NCI-H524 treated with DMSO at 0.1 percent for 48 hours (cell line): ENCODE measurements at places on chromosomes 16 and 17.

DNA sequence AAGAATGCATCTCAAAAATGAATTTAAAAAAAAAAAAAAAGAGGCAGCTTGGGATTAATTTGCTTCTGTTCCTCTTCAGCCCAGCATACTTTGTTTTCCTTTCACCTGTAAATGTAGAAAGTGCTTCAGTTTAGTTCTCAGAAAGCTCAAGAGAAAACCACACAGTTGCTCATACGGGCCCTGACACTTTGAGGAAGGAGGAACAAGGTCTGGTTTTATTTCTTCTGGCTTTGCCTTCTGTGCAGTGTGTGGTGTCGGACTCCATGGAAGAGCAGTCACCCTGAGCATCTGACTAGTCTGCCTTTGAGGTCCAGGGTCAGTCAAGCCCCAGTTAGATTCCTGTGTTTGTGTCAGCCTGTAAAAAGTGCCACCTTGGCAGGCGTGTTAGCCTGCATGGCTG lies 27.6 kb downstream of the NMT1 start:
- DNase-seq = no peak

GRCh38 chr17:14760212-14760611 lies 459.3 kb downstream of the HS3ST3B1 start:
- DNase-seq = no peak

GRCh38 chr17:1490643-1491442 lies 1.6 kb downstream of the MYO1C start:
- no peak for DNase-seq

GRCh38 chr17:9872852-9873251 lies 32.2 kb downstream of the RCVRN start:
- DNase-seq = no peak

- no peak for DNase-seq
Observed at GRCh38 chr17:62692721-62693431, 65.4 kb downstream of the MRC2 start.

DNA sequence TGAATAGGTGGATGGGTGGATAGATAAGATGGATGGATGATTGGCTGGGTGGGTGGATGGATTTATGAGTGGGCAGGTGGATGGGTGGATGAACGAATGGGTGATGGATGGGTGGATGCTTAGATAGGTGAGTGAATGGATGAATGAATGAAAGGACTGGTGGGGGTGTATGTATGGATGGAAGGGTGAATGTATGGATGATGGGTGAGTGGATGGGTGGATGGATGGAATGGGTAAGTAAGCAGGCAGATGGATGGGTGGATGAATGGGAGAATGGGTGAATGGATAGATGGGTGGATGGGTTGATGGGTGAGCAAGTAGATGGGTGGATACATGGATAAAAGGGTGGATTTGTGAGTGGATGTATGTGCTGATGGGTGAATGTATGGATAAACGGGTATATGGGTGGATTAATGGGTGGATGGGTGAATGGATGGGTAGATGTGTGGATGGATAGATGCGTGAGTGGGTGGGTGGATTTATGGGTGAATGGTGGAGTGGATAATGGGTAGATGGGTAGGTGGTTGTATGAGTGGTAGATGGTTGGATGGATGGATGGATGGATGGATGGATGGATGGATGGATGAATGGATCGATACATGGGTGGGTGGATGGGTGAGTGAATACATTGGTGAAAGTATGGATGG lies 682.6 kb downstream of the HS3ST4 start:
- DNase-seq = no peak

DNA sequence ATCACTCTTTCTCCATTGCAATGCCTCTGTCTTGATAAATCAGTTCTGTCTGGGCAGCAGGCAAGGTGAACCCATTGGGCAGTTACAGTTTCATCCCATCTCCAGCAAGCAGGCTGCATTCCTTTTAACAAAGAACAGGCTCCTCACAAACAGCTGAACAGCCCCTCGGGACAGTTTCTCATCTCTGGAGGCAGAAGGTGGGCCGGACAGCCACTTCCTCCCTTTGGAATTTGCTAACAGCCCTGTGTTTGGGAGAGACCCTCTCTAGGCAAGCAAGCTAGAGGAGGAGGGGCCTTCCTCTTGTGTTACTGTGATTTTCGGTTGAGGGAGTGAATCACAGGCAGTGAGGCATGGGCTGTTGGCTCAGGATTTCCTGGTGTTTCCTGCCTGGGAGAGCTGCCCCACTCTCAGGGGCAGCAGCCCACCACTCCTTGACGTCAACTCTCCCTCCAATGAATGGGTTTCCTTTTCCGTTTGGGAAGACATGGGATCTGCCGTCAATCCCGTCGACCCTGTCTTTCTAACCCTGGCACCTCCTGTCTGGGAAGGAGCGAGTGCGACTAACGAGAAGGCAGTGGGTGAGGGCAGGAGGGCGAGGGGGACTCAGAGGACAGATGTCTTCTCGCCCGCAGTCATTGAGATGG lies 3.7 kb upstream of the PGS1 start:
- DNase-seq = no peak

- no peak for DNase-seq
Observed at GRCh38 chr16:8572063-8572918, 18.0 kb downstream of the TMEM114 start.

- DNase-seq = no peak
Observed at GRCh38 chr16:57878586-57878985, 76.3 kb upstream of the KIFC3 start.

DNA sequence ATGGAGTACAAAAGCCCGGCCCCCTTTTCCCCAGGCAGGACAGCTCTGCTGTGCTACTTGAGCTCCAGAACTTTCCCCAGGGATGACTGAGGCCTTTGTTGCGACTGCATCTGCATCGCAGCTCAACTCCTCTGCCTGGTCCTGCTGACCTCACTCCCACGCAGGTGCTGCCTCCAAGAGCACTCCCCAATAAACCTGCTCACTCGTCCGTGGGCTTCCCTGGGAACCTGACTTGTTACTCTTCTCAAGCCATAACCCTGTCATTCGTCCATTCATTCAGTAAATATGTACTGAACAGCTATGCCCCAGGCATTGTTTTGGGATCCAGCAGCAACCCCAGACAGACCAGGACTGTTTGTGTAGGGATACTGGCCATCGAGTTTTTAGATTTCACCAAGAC lies 11.6 kb upstream of the RMI2 start:
- DNase-seq = no peak

DNA sequence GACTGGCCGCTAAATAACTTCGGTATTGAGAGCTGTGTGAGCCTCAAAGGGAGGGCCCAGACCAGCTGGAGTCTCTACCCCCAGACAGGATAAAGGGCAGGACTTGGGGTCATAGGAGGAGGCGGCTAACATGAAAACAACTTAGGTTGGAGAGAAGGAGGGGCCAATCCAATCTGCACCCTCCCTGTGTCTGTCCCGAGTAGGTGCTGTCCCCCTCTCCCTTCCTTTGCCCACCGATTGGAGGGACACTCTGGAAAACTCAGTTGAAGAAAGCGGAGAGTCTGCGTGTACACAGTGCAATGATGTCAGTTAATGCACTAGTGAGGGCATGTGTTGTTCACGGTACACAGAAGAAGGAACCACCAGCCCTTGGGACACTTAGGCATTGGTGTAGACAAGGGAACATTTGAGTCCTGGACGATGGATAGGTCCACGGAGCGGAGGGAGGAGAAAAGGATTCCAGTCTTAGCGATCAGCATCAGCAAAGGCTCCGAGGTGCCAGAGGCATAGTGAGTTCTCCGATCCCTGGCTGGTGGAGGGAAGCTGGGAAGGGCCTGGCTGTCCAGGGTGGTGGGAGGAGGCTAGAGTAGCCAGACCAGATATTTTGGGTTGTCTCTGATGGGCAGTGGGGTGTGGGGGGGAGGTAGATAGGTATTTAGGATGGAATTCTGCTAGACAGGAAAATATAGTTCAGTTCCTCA lies 761 bp downstream of the NOL3 start:
- no peak for DNase-seq

DNA sequence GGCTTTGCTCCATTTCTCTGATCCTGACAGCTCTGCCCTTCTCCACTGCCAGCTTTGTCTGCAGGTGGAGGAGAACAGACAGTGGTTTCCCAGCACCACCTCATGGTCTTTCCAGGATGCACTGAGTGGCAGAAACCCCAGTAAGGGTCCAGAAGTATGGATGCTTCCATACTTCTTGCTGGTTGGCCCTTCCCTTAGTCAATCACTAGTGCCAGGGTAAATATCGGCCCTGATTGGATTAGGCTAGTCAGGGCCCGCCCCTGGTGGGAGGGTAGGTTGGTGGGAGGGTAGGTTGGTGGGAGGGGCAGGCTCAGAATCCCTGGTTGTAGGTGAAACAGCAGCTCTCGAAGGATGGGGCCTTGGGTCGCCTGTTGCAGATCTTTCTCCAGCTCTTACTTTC lies 10.2 kb downstream of the RNF213 start:
- no peak for DNase-seq

DNA sequence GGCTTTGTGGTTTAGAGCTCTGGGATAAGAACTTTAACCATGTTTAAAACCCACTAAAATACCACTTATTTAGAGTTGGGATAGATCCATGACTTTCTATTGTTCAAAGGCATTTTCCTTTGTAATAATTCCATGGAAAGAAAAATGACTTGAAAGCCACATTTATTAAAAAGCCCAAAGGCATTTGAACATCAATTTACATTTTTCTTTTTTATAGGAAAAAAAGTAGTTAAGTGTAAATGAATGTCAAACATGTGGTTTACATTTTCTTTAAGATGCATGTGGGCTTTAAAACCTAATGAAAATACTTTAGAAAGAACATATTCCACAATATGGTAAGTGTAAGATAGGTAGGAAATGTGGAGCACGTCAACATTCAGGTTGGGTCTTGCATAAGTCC lies 443.2 kb downstream of the TOX3 start:
- no peak for DNase-seq

DNA sequence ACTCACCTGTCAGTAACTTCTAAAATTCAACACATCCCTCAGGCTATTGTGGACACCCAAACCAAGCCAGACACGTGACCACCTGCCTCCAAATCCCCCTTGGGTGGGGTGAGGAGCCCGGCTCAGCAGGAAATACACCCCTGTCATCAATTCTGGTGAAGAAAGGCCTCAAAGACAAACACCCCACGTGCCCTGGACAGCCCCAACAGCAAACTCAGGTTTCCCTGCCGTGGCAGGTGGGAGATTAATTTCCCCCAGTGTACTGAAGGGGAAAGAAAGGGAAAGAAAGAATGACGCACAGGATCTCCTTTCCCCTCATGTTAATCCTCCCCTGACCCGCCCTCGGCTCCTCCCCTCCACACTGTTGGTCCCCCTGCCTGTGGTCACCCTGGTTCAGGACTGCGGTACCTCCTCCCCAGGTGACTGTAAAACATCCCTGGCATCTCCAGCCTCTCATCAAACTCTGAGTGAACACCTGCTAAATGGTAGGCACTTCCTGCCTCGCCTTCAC lies 98.3 kb downstream of the ZNF423 start:
- no peak for DNase-seq

DNA sequence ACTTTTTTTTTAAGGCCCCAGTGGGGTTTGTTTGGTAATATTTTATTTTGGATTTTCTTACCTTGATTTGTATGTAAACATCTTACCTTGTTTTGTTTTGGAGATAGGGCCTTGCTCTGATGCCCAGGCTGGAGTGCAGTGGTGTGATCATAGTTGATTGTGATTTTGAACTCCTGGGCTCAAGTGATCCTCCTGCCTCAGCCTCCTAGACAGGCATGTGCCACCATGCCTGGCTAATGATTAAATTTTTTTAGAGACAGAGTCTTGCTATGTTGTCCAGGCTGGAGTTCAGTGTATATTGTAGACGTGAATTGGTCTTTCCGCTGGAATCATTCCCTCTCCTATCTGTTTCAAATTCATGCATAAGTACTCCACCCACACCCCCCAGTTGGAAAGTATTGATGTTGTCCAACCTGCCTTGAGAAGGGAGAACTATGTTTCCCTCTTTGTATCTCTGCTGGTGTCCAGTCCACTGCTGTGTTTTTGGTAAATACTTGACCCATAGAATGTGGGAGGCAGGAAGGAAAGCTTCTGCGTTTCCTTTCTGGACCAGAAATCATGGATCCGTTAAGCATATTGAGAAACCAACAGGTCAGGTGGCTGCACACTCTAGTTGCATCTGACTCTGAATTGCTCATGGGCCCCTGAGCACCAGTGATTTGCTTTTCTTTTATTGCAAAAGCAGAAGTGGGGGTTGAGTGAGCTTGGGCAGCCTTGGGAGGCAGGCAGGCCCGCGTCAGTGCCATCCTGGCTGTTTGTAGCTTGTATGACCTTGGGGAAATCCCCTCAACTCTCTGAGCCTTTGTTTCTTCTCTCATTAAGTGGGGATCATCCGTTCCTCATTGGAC lies 25.0 kb downstream of the RMI2 start:
- no peak for DNase-seq

- DNase-seq = no peak
Observed at GRCh38 chr17:61468263-61468907, 16.2 kb downstream of the TBX4 start.
